Cardiac ventricle fibroblast (primary cell): ENCODE measurements at places on chromosomes 16 and 17. TPM values are rescaled to one million over a fixed set of nuclear protein-coding genes. Genes with fewer than 3 reads are reported as not detected.

CALCOCO2 gene
- total RNA-seq = 65.4 and 76.2 TPM in 2 replicates

SLFN14 gene
- not detected in 2 replicates for total RNA-seq

CEMP1 gene
- total RNA-seq = not detected in 2 replicates

C17orf67 gene
- total RNA-seq = 0.31 and 0.39 TPM in 2 replicates

HES7 gene
- not detected in 2 replicates for total RNA-seq

WDR81 gene
- 36.5 and 36.7 TPM in 2 replicates for total RNA-seq

SPIRE2 gene
- total RNA-seq = 2.3 and 4.4 TPM in 2 replicates

CCL3 gene
- not detected in 2 replicates for total RNA-seq

EVI2A gene
- 7.6 and 7.8 TPM in 2 replicates for total RNA-seq

GAS2L2 gene
- total RNA-seq = 0.44 TPM in 1 of 2 replicates, not detected in the other

PIGQ gene
- total RNA-seq = 20.2 and 25.1 TPM in 2 replicates

NPIPA3 gene
- not detected in 2 replicates for total RNA-seq

ZNF385C gene
- total RNA-seq = not detected in 2 replicates

FAM83G gene
- 2.3 and 3.1 TPM in 2 replicates for total RNA-seq
